ENCODE measurements at places on chromosomes 13 and 19. TPM values are rescaled to one million over a fixed set of nuclear protein-coding genes. Genes with fewer than 3 reads are reported as not detected.

The ATXN8OS gene
- total RNA-seq, result not detected

The CPB2 gene
- total RNA-seq, result not detected

The LHB gene
- total RNA-seq, result 0.89 TPM

The GPATCH1 gene
- total RNA-seq, result 4.4 TPM

The MAG gene
- total RNA-seq, result not detected

The KLK8 gene
- total RNA-seq, result not detected

The CEACAM21 gene
- total RNA-seq, result 17.7 TPM

The EPS8L1 gene
- total RNA-seq, result 5.7 TPM

The CDX2 gene
- total RNA-seq, result not detected

The TRPM4 gene
- 18.2 TPM for total RNA-seq

The SLC6A16 gene
- 0.51 TPM for total RNA-seq

The CBY2 gene
- not detected for total RNA-seq

The CEACAM6 gene
- not detected for total RNA-seq

The GYS1 gene
- 16.0 TPM for total RNA-seq

The FLT1 gene
- total RNA-seq, result 15.7 TPM

The IGFL3 gene
- total RNA-seq, result not detected

The SOX21 gene
- 3.2 TPM for total RNA-seq

The FBXO17 gene
- total RNA-seq, result 29.0 TPM

The MCEMP1 gene
- total RNA-seq, result not detected

The ZNF665 gene
- total RNA-seq, result 1.9 TPM

The TBCB gene
- total RNA-seq, result 164 TPM

The ZSCAN4 gene
- total RNA-seq, result not detected

The FXYD1 gene
- not detected for total RNA-seq

The PPFIA3 gene
- total RNA-seq, result 4.0 TPM

The OVOL3 gene
- not detected for total RNA-seq

The ZNF730 gene
- 1.3 TPM for total RNA-seq

The KIRREL2 gene
- not detected for total RNA-seq

The LGALS14 gene
- total RNA-seq, result not detected

The TTC9B gene
- not detected for total RNA-seq

The MYH14 gene
- total RNA-seq, result 0.25 TPM

The PGPEP1 gene
- 19.4 TPM for total RNA-seq

The FBXO27 gene
- 0.77 TPM for total RNA-seq

The UQCRFS1 gene
- total RNA-seq, result 33.1 TPM

The FAM83E gene
- 0.26 TPM for total RNA-seq

The ZNF562 gene
- total RNA-seq, result 20.5 TPM

The SPACA4 gene
- total RNA-seq, result not detected

The C19orf85 gene
- not detected for total RNA-seq

The FGF21 gene
- not detected for total RNA-seq

The SIGLEC14 gene
- total RNA-seq, result under 0.01 TPM

The ZNF699 gene
- total RNA-seq, result 4.6 TPM

All from dermis microvascular lymphatic vessel endothelial cell (primary cell).